GM23338 (cell line): ENCODE measurements at places on chromosomes 16 and 17.

GRCh38 chr16:24116989-24117388 is 139.1 kb upstream of the CACNG3 start:
- DNase-seq, result no peak

GRCh38 chr16:77937473-77938149 is 84.7 kb upstream of the CLEC3A start:
- DNase-seq, result no peak

DNA sequence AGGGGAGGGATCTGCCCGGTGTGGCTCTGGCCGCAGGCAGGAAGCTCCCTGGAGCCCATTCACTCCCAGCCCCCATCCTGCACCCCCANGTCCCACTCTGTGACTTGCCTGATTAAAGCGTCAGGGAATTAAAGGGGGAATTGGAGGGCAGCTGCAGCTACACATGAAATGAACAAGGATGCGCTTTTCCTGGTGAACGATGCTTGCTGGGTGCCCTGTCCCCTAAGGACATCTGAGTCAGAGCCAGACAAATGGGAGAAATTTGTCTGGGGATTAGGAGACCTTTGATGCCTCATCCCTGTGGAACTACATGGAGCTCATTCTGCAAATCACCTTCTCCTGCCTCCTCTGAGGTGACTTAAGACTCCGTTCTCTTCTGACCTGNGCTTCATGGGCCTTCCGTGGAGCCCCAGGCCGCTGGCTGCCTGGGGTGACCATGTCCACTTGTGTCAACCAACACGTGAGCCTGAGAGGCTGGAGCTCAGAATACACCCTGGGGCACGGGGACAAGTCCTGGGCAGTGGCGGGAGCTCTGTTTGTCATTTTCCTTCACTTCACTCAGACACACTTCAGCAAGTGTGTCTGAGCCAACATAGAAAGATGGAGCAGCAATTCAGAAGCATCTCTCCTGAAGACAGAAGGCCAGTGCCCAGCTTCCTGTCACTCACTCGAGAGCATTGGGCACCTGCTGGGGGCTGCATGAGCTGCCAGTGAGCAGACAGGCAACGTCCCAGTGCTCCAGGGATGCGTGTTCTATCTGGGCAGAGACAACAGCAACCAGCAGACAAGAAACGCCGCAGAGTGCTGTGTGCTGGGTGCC is 54.1 kb downstream of the METRNL start:
- no peak for DNase-seq

DNA sequence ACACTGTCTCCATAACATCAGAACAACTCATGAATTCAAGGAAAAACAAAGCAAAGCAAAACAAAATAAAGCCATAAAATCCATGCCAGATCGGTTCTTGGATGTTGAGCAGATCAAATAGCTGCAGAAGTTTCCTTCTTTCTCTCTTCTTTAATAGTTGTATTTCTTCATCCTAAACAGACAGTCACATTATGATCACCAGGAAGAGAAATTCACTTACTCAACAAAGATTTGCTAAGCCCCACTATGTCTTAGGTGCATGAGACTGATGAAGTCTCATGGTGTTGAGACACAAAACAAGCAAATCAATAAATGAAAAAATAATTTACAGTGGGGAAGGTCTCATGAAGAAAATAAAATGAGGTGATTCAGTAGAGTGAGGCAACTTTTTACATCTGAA is 72.8 kb downstream of the WIPI1 start:
- no peak for DNase-seq

DNA sequence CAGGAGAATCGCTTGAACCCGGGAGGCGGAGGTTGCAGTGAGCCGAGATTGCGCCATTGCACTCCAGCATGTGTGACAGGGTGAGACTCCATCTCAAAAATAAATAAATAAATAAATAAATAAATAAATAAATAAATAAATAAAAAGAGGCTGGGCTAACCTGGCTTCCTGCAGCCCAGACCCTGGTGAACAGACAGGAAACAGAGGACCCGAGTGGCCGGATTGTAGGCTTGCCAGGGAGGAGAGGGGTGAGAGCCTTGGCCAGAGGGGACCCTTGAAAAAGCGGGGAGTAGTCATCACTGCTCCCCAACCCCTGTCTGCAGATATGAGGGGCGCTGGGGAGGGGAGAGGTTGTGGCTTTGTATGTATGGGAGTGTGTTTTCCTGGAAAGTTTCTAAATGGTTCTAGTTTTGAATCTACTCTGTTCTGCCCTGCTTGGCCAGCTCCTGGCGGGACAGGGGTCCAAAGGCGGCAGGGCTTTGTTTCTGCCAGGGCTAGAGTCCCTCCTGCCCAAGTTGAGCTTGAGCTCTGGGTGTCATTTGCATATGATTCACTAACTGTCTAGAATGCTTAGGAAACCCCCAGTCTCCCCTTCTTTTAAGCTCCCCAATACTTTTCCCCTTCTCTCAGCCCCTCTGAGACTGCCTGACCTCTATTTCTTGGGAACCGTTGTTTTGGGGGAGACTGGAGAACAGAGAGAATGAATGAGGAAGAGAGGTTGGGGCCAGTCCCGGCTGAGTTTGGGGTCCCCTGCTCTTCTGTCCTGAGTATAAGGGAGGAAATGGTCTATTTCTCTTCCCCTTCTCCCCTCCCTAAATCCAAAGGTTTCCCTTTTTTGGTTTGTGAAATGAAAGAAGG is 16.4 kb downstream of the RARA start:
- no peak for DNase-seq

DNA sequence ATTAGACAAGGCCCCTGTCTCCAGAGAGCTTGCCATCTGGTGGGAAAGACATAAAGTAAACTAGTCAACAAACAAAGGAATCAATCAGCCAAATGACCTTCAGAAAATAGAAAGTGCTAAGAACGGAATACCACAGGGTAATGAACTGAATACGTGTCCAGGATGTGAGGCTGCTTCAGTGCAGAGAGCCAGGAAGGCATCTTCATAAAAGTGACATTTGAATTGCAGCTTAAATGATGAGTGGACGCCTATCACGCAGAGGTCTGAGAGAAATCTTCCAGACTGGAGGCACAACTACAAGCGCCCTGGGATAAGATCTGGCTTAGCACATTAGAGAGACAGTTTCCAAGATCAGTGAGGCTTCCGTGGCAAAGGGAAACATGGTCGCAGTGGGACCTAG is 574.1 kb upstream of the CDH8 start:
- DNase-seq, result no peak

GRCh38 chr17:53273126-53273525 is 549.6 kb upstream of the KIF2B start:
- peak; percentile 20 for DNase-seq

DNA sequence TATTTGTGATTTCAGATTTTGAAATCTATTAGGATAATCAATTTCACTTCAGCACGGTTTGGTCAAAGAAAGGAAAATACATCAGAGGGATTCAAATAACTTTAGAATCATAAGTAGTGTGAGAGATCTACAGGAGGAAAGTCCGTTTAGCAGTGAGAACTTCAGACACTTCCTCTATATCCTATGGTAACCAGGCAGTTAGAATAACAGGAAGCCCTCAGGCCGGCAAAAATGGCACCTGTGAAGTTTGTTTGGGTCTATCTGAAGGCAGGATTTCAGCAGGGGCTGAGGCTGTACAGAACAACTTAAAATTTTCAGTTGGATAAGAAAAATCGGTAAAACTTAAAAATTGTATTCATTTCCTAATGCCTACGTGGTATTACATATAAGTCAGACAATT is 24.9 kb downstream of the KCNJ16 start:
- DNase-seq, result no peak

GRCh38 chr17:73224237-73224636 is 31.4 kb downstream of the COG1 start:
- no peak for DNase-seq

DNA sequence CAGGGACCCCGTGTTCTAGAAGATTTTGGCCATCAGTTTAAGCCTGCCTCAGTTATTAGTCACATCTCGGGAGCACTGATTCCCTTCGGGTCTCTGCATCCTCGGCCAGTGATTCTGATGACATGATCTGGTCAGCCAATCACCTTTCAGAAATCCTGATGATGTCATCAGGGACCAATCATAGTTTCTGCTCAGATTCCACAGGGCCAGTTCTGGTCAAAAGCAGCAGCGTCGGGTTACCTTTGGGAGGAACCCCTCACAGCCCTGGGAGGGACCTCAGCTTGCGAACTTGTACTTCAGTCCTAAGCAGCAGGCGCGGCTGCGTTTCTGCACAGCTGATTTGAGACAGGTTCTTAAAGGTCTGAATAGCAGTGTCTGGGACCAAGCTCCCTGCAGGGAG is 13.9 kb downstream of the KDM8 start:
- peak; percentile 69 for DNase-seq

- DNase-seq, result no peak
Measured at GRCh38 chr17:49224997-49225337, 5.6 kb downstream of the PHOSPHO1 start.

- no peak for DNase-seq
Measured at GRCh38 chr17:7184647-7185046, 5.5 kb upstream of the ASGR1 start.

DNA sequence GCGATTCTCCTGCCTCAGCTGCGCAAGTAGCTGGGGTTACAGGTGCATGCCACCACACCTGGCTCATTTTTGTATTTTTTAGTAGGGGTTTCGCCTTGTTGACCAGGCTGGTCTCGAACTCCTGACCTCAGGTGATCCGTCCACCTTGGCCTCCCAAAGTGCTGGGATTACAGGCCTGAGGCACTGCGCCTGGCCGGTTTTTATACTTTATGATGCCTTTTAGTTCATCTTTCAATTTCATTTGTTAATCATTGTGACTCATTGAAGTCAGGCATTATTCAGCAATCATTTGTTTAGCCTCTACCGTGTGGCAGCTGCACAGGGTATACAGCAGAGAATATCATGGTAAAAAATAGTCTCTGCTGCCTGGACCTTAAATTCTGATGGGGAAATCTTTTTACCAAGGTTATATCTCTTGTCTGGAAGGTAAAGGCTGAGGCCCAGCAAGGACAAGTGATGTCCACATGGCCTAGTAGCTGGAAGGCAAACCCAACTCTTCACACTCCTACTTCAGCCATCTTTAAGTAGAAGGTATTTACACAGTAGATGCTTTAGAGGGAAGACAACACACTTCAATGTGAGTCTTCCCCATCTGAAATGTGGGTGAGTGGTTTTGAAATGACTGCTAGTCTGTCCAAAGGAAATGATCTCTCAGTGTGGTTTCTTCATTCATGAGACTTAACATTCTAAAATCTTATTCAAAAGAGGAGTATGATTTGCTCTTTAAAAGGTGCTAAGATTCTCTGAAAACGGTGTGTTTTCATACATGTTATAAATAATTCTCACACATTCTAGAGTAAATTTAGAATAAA is 2.4 kb downstream of the PRPSAP2 start:
- no peak for DNase-seq

DNA sequence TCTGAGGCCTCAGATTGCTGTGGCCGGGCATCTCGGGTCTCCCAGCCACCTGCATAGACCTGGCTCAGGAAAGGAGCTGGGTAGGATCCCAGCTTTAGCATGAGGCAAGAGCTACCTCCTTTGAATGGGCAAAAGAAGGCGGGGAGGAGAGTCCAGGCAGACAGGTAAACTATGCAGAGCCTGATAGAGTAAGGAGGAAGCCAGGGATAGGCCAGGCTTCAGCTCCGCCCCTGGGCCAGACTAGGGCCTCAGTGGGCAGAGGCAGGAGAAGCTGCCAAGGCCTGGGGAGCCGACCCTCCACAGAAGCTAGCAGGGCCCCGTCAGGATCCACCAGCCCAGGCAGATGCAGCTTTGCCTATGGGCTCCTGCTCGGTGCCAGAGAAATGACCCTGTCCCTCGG is 22.6 kb upstream of the UBE2G1 start:
- peak; percentile 69 for DNase-seq

DNA sequence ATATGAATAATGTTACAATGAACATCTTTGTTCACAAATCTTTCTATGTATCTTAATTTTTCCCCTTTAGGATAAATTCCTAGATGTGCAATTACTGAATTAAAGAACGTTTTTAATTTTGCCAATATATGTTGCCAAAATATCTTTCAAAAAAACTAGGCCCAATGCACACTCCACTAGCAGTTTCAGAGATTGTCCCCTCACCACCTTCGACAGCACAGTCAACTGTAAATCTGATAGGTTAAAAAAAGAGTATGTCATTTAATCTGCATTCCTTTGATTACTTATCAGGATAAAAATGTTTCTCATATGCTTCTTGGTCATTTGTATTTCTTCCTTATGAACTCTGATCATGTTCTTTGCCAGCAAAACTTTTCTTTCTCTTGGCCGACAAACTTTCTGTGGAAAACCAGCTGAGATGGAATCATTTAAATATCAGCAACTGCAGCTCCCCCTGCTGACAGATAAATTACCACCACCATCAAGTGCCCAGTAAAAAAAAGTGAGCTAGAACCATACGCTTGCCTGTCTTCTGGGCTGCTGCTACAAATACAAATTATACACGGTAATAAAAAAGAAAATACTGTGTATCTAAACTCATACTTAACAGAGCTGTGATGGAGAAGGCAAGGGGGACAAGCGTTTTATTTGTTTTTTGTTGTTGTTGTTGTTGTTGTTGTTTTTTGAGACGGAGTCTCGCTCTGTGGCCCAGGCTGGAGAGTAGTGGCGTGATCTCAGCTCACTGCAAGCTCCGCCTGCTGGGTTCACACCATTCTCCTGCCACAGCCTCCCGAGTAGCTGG is 19.6 kb upstream of the KANSL1 start:
- peak; percentile 96 for DNase-seq

DNA sequence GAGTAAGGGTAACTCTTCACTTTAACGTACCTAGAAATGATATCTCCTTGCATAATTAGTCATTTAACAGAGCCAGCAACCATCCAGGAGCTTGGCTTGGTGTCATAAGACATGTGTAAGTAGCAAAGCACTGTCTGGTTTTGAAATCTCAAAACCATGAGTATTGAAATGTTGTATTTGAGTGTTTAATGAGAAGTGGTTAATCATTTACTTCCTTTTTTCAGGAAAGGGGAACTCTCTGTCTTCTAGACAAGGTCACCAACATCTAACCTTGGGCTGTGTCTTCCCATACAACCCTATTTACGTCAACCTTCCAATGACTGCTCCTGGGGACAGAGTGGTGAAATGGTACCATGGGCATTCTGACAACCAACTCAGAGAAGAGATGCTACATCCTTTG is 27.1 kb downstream of the PMP22 start:
- no peak for DNase-seq

DNA sequence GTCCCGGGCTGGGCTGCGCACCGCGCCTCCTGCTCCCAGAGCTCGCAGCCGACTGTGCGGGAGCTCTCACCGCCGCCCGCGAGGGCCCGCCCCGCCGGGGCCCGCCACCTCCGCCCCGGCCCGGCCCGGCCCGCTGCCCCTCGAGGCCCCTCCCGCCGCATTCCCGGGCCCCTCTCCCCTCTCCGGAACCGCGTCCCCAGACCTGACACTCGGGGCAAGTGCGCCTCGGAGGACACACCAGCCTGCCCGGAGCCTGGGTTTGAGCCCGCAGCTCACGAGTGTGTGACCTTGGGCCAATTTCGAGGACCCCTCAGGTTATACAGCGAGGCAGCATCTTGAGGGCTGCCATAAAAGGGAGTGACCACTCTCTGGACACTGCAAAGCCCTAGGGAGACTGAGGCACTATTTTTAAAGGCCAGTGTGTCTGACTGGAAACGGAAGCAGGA is 2.0 kb upstream of the GRIN2C start:
- peak; percentile 40 for DNase-seq

GRCh38 chr16:77594057-77594456 is 128.3 kb upstream of the NUDT7 start:
- no peak for DNase-seq
